Type B pancreatic cell (in vitro differentiated cells): ENCODE measurements at places on chromosomes 16 and 17. TPM values are rescaled to one million over a fixed set of nuclear protein-coding genes. Genes with fewer than 3 reads are reported as not detected.

SIRT7 gene
- total RNA-seq = 29.9 and 46.0 TPM in 2 replicates

DNA sequence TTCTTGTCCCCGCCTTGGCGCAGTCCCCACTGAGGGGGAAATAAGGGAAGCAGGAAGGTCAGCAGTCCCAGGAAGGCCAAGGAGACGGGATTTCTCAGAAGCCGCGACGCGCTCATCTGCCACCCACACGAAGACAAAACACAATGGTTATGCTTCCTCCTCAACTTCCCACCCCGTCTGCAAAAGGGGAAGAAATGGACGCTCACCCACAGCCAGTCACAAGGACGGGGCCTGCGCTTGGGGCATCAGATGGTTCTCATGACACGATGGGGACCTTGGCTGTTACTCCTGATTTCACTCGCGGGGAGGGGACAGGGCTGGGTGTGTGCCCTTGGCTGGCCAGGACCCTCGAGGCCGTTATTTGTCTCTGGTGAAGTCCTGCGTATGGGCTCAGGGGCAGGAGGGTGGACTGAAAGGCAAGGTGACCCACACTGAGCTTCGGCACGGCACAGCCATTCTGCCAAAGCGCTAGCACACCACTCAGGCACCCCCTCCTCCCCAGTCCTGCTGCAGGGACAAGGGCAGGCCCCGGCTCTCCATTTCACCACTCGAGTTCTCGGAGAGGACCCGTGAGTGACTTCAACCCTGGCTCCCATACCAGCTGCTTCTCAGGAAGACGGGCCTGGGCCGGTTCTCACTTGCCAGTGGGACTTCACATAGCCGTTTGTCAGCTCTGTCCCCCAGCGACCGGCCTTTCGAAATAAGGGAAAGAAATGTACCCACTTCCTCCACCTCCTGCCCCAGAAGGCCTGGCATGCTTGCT is 84.5 kb downstream of the ABR start:
- H3K36me3 ChIP-seq = peaks cover 12% of the 10 kb centered on the region
- H3K27me3 ChIP-seq = no peaks in the 10 kb centered on the region
- no peak overlapping the region for H3K4me3 ChIP-seq
- H3K4me1 ChIP-seq = no peaks in the 10 kb centered on the region

DNA sequence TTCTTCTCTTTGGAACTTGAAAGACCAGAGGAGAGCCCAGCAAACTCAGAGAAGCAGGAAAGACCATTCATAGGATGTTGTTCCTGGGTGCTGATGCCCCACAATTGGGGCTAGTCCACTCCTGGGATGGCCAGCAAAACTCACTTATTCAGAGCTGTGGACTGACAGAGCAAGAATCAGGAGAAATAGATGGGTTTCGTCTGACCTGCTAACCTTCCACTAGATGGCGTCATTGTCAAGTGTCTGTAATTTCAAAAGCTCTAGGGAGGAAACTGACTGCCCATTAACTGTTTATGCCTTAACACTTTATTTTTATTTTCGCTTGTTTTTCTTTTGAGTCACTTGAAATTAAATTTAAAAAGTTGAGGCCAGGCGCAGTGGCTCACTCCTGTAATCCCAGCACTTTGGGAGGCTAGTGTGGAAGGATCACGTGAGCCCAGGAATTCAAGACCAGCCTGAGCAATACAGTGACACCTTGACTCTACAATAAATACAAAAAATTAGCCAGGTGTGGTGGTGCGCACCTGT is 28.7 kb upstream of the MILR1 start:
- no peak overlapping the region for H3K4me3 ChIP-seq
- no peaks in the 10 kb centered on the region for H3K36me3 ChIP-seq
- H3K27ac ChIP-seq = no peak overlapping the region
- H3K27me3 ChIP-seq = peaks cover 8% of the 10 kb centered on the region

DNA sequence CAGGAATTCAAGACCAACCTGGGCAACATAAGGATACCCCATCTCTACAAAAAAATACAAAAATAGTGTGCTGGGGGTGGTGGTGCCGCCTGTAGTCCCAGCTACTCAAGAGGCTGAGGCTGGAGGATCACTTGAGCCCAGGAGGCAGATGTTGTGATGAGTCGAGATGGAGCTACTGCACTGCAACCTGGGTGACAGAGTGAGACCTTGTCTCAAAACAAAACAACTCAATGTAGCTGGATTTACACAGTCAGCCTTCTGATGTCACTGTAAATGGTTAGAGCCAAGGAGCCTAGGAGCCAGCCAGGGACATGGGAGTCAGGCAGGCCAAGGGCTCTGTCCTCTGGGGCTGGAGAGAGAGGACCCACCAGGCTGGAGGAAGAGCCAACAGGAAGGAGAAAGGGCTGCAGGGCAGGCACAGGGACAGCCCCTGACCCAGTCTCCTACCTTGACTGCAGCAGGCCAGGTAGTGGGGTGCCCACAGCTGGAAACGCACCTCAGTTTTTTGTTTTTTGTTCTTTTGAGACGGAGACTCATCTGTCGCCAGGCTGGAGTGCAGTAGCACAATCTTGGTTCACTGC is 8.4 kb downstream of the CDIPT start:
- H3K36me3 ChIP-seq = peaks cover 4% of the 10 kb centered on the region
- peaks cover 6% of the 10 kb centered on the region for H3K4me1 ChIP-seq
- no peak for DNase-seq
- H3K27me3 ChIP-seq = no peaks in the 10 kb centered on the region
- H3K4me3 ChIP-seq = no peak overlapping the region
- no peak overlapping the region for H3K27ac ChIP-seq

DNA sequence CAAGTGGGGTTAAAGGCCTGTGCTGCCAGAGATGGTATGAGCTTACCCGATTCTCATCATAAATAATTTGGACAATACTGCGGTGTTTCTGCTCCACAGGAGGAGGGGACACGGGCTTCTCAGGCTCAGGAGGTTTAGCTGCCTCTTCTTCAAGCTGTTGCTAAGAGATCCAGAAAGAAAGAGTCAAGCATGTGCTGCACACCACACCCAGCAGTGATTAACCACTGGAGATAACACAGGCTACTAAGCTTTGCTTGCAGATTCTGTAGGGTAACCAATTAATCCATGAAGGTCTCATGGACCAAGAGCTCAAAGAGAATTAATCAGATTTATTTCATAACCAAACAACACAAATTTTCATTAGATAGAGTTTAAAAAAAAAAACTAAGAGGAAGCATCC is 56.6 kb downstream of the NCOR1 start:
- no peak overlapping the region for H3K4me3 ChIP-seq
- peaks cover 23% of the 10 kb centered on the region for H3K36me3 ChIP-seq
- DNase-seq = no peak

DNA sequence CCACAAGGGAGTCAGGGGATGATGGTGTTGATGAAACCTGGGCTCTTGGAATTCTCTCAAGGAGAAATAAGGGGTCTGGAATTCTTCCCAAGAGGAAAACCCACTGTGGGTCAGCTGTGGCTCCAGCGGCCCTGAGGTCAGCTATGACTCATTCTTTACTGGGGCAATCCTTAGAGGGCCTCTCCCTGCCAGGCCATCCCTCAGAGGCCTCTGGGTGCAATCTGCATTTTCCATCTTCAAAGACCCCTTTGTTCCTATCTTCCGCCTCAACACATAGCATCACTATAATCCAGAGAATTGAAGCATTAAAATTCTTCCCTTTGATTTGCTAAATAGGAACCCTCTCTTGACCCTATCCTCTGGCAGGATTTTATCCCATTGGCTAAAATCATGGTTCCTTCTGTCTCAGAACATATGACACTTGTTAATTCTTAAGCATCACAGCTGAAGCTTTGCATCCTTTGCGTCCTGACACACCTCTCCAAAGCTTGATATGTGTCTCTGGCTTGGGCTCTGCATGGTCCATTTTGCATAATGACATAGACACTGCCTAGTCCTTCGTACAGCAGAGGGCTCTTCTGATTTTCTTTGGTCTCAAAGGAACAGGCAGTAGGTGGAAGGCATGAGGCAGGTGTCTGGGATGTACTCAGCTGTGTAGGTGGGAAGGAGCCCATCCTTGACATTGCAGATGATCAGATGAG is 4.4 kb upstream of the KRT37 start:
- no peak for DNase-seq
- H3K27me3 ChIP-seq = peaks cover 3% of the 10 kb centered on the region
- H3K4me3 ChIP-seq = no peak overlapping the region
- H3K4me1 ChIP-seq = peaks cover 3% of the 10 kb centered on the region
- H3K27ac ChIP-seq = no peak overlapping the region

- no peak overlapping the region for H3K4me3 ChIP-seq
- H3K27me3 ChIP-seq = no peaks in the 10 kb centered on the region
- H3K27ac ChIP-seq = no peak overlapping the region
- peaks cover 21% of the 10 kb centered on the region for H3K36me3 ChIP-seq
- no peak for DNase-seq
These were observed 19.9 kb upstream of the MRPS23 start for GRCh38 chr17:57869617-57870282.

GRCh38 chr16:17431012-17431411 is 39.7 kb downstream of the XYLT1 start:
- no peak overlapping the region for H3K4me3 ChIP-seq
- H3K27ac ChIP-seq = no peak overlapping the region
- peaks cover 4% of the 10 kb centered on the region for H3K36me3 ChIP-seq
- no peaks in the 10 kb centered on the region for H3K4me1 ChIP-seq
